ENCODE measurements at places on chromosomes 7 and 10.

GRCh38 chr10:99467236-99467999 lies 37.0 kb upstream of the GOT1 start:
- no peak for DNase-seq

DNA sequence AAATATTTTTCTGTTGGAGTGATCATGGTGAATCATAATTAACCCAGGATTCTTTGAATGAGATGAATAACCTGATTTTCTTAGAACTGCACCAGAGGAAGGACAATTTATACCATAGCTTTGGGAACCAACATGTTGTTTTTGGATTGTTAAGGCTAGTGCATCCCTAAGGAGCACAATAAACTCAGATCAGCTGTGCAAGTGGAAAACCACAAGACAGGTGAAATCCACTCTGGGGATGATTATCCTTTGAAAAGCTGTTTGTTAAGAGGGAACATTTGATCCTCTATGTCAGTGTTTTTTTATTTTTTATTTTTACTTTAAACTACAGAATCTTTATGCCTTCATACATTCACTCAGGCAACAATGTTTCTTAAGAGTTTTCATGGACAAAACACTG lies 232.1 kb upstream of the PCLO start:
- DNase-seq = no peak

GRCh38 chr10:24882047-24882698 lies 70.2 kb downstream of the PRTFDC1 start:
- peak; percentile 32 for DNase-seq

- no peak for DNase-seq
Observed at GRCh38 chr7:1707756-1708595, 37.9 kb downstream of the ELFN1 start.

- no peak for DNase-seq
Observed at GRCh38 chr7:43531700-43532099, 51.2 kb upstream of the STK17A start.

GRCh38 chr7:27501001-27501400 lies 161.7 kb downstream of the HIBADH start:
- DNase-seq = no peak

- no peak for DNase-seq
Observed at GRCh38 chr7:158970132-158970531, 113.8 kb downstream of the DYNC2I1 start.

- no peak for DNase-seq
Observed at GRCh38 chr7:47636433-47637175, 54.7 kb upstream of the TNS3 start.

DNA sequence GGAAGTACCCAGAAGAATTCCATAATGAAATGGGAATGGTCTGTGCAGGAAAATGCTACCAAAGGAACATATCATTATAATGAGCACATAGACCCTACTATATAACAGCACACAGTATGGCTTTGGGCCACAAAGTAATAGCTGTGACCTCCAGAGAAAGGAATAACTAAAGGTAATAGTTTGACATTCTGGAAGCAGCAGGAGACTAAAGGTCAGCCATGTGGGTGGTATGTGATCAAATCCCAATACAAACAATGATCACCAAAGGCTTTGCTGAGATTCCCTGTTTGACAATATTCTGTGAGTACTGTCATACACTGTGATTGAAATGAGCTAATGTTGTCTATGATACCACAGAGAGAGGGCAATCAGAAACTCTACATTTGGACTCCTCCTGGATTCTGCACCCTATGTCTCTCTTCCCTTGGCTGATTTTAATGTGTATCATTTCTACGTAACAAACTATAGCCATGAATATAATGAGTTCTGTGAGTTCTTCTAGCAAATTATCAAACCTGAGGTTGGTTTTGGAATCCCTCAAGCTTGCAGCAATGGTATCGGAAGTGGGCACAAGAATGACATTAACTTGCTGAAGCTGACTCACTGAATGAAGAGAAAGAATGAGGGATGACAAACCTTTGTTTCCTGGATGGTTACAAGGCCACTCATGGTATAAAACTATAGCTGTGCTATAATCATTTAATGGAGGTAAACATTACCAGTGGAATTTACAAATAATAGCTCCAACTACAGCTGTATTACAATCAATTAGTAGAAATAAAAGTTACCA lies 99.6 kb downstream of the JMJD1C start:
- no peak for DNase-seq

GRCh38 chr10:130611239-130611638 lies 475.0 kb downstream of the GLRX3 start:
- no peak for DNase-seq

DNA sequence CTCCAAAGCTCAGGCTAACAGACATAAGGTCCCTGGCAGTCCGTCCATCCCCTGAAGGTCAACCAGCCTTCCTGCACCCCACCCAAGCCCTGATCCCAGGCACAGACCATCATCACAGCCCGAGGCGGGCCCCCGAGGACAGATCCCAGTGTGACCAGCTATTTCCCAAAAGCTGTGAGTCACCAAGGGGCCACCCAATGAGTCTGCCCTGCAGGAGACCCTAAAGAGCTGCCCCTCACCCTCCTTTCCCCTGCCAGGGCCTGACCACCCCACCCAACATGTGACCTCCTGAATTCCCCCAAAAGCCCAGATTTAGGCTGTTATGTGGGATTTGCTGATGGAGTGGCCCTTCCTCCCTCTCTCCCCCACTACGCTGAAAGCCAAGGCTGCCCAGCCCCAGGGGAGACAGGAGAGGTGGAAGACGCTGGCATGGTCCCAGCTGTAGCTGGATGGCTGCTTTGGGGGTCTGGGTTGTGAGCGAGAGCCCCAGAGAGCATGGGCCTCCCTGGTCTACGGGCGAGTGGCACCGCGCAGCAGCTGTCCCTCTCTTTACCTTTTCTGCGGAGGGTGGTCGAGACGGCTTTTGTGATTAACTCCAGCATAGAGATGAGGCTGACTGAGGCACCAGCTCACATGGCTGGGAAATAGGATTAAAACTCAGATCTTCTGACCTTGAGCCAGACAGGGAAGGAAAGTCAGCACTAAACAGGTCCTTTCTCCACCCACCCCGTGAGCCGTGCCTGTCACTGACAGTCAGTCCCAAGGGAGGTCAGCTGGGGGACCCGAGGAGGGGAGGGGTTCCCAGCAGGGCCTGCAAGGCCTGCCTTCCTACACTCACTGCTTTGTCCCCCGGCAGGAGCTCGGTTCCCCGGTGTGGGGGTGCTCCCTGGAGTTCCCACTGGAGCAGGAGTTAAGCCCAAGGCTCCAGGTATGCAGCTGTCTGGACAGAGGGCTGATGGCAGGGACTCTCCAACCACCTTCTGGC lies 16.7 kb downstream of the ELN start:
- DNase-seq = no peak

DNA sequence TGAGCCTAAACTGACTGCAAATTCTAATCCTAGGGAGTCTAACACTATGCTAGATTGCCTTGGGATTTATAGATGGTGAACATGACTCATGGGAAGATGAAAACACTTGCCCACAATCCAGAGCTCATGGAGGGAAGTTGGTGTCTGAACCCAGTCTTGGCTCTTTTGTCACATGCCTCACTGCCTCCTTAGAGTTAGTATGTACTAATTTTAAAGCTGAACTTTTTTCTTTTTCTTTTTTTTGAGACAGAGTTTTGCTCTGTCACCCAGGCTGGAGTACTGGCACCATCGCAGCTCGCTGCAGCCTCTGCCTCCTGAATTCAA lies 14.4 kb downstream of the MRPL32 start:
- DNase-seq = no peak

- DNase-seq = no peak
Observed at GRCh38 chr7:91550931-91551330, 286.7 kb downstream of the FZD1 start.

GRCh38 chr10:96772196-96772595 lies 51.9 kb upstream of the PIK3AP1 start:
- DNase-seq = no peak

- no peak for DNase-seq
Observed at GRCh38 chr7:3710531-3710930, 409.5 kb downstream of the SDK1 start.

DNA sequence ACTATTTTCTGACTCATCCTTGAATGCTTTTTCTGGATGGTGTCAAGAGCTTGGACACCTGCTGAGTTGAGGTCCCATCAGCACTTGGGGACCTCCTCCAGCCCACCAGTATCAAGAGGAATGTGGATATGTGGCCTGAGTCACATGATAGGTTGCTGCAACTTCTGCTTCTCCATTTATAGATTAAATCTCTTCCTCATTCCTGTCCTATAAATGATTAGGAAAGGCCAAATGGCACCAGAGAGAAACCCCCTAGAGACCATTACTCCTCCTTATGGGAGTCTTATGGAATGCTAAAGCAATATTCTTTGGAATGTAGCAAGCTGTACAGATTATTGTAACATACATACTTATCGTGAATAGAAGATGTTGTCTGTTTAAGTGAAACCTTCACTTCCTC lies 85.6 kb downstream of the NEUROD6 start:
- DNase-seq = no peak

GRCh38 chr7:8286118-8286517 lies 24.2 kb upstream of the ICA1 start:
- DNase-seq = no peak

DNA sequence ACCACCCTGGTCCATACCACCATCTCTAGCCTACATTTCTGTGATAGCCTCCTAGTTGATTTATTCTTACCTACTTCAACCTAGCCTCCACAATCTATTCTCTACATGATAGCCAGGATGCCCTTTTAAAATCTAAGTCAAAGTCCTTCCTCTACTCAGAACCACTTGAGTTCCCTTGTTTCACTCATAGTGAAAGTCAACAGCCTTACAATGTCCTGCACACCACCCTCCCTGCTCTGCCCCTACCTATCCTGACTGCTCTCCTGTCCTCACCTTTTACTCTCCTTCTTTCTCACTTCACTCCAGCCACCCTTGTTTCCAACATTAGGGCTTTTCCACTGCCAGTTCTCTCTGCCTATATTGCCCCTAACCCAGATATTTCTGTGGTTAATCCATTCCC lies 146.7 kb downstream of the GRM3 start:
- no peak for DNase-seq

DNA sequence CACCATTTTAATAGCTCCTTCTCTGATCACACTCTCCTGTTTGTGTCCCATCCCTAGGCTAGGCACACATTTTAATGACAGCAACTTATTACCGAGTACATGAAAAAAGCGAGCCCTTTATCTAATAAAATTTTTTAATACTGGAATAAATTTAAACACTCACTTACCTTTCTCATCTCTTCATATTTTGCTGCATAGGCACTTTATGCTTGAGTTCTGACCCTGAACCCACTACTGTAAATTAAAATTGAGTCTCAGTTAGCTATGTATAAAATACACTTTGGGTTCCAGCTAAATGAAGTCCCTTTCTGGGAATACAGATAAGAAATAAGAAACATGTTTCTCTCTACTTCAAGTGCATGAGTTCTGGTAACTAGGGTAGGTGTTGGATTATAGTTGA lies 104.6 kb downstream of the HECW1 start:
- DNase-seq = no peak

Measured in T-cell (primary cell).